Endothelial cell (in vitro differentiated cells): ENCODE measurements at places on chromosomes 16 and 17. TPM values are rescaled to one million over a fixed set of nuclear protein-coding genes. Genes with fewer than 3 reads are reported as not detected.

DNA sequence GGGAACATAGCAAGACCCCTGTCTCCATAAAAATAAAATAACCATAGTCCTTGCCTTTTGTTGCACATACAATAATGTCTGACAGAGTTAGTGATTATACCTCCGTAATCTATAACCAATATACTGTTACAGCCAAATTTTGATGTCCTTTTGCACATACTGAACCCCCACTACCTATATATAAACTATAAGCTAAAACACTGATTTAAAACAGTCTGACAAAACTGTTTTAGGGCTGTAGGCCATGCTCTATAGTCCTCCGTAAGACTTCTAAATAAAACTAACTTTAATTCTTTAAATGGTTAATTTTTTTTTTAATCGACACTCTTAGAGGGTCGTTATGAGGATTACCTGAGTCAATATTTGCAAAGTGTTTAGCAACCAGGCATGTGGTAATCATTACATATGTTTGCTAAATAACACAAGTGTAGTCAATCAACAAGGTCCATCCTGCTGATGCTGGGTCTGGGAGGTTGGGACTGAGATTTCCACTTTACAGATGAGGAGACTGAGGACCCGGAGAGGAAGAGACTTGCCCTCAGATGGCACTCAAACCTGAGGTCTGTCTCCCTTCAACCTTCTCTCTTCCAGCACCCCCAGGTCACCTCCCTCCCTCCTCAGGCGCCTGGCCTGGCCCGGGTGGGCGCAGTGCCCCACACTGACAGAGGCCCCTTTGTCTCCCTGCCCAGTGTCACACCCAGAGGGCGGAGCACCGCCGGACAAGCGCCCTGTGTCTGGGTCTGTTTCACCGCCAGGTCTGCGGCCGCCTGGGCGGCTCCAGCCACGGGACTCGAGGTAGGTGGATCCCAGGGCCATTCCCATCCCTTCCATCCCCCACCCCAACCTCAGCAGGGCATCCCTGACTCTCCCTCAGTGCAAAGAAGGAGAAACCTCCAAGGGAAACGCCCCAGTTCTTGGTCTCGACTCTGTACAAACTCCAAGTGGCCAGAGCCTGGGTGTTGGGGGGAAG lies 10.3 kb downstream of the ZNF385C start:
- DNase-seq, result no peak
- peaks cover 30% of the 10 kb centered on the region for H3K4me1 ChIP-seq
- H3K27ac ChIP-seq, result no peak overlapping the region
- H3K4me3 ChIP-seq, result no peak overlapping the region
- H3K27me3 ChIP-seq, result no peaks in the 10 kb centered on the region

The IRF8 gene
- total RNA-seq, result 1.5 TPM

The ZNF423 gene
- 44.8 TPM for total RNA-seq

The NXPH3 gene
- 6.6 TPM for total RNA-seq

DNA sequence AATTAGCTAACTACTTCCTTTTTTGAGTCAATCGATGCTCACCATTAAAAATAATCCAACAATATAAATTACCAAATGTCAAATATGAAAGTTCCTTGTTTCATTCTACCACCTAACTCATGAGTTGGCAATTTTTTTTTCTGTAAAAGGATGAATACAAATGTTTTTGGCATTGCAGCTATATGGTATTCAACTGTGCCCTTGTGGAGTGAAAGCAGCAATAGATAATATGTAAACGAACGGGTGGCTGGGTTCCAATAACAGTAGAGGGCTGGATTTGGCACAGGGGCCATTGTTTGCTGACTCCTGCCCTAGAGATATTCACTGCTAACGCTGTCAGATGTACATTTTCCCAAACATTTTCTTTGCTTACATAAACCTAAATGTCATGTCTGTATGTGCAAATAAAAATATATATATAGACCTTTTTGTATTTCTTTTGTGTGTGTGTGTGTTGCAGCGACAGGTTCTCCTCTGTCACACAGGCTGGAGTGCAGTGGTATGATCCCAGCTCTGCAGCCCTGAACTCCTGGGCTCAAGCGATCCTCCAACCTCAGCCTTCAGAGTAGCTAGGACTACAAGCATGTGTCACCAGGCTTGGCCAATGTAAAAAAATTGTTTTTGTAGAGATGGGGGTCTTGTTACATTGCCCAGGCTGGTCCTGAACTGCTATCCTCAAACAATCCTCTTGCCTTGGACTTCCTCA lies 73.9 kb downstream of the RPGRIP1L start:
- H3K4me1 ChIP-seq, result peaks cover 11% of the 10 kb centered on the region
- DNase-seq, result no peak
- no peaks in the 10 kb centered on the region for H3K27me3 ChIP-seq
- no peaks in the 10 kb centered on the region for H3K36me3 ChIP-seq

The CA7 gene
- not detected for total RNA-seq

GRCh38 chr17:18194394-18194793 lies 10.8 kb downstream of the ALKBH5 start:
- H3K4me1 ChIP-seq, result peaks cover 17% of the 10 kb centered on the region
- H3K4me3 ChIP-seq, result no peak overlapping the region
- peaks cover 2% of the 10 kb centered on the region for H3K27me3 ChIP-seq
- no peak for DNase-seq

The CRYBA1 gene
- not detected for total RNA-seq

DNA sequence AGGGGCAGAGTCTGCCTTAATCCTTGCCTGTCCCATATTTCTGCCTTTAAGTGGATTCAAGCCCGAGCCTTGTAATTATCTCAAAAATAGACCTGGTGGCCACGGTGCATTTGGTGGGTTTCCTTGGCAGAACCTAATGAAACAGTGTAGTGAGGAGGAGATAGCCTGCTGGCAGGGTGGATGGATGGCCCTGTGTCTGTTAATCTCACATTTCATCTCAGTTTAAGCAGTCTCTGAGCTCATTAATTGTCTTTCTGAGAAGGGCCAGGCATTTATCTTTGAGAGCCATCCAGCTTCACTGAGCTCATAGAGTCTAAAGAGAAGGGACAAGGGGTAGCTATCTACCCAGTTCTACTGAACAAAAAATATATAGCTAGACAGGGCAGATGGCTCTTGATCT lies 364.0 kb upstream of the EEF2KMT start:
- H3K36me3 ChIP-seq, result no peaks in the 10 kb centered on the region
- no peak overlapping the region for H3K27ac ChIP-seq
- peaks cover 13% of the 10 kb centered on the region for H3K4me1 ChIP-seq
- no peak for DNase-seq
- H3K27me3 ChIP-seq, result peaks cover 8% of the 10 kb centered on the region

DNA sequence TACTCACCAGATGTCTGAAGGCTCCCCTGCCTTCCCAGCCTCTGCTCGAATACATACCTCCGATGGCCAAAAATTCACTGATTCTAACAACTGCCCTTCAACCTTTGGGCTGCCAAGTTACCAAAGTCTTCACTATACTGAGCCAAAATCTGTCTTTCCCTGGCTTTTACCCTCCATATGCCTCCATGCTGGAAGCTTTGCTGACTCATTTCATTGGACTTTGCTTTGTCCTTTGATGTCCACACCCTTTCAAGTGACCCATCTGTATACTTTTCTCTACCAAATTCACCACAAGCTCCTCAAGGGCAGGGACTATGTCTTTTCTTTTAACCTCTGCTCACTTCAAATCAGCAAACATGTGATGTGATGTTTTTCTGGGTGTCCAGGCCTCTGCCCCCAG lies 21.0 kb upstream of the MTMR4 start:
- no peak overlapping the region for H3K27ac ChIP-seq
- no peak for DNase-seq
- peaks cover 3% of the 10 kb centered on the region for H3K4me1 ChIP-seq
- H3K36me3 ChIP-seq, result peaks cover 4% of the 10 kb centered on the region
- no peak overlapping the region for H3K4me3 ChIP-seq
- peaks cover 11% of the 10 kb centered on the region for H3K27me3 ChIP-seq

The SLC16A5 gene
- total RNA-seq, result 50.9 TPM

The DUS2 gene
- total RNA-seq, result 16.4 TPM

DNA sequence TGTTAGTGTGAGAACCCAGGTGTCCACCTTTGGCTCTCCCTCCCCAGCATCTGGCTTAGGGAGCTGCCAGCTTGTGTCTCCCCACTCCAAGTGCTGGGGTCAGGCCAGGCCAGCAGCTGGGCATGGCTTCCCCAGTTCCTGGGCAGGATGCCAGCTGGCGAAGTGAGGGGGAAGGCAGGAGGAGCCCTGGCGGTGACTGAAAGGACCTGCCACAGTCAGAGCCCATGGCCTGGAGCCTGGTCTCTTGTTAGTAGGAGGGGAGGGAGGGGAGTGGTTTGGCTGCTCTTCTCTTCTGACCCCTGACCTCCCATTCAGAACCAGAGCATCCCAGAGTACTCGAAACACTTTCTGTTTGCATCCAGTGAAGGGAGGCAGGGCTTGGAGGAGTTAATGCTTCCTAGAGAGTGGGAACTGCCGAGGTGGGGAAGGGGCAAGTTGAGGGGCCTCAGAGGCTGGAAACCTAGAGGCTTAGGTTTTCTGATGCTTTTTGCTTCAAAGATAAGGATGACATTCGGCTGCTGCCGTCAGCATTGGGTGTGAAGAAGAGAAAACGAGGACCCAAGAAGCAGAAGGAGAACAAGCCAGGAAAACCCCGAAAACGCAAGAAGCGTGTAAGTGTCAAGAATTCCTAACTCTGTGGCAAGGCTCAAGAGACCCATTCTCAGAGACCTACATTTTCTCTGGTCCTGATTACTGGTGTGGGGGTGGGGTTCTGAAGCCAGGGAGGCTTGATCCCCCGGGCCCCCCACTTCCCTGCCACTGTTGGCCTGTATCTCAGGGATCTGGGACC lies 772 bp downstream of the CHD3 start:
- peak; percentile 49 for DNase-seq
- peaks cover 28% of the 10 kb centered on the region for H3K36me3 ChIP-seq
- peaks cover 11% of the 10 kb centered on the region for H3K4me1 ChIP-seq
- peaks cover 8% of the 10 kb centered on the region for H3K27me3 ChIP-seq

GRCh38 chr16:51035110-51035498 lies 116.0 kb downstream of the SALL1 start:
- no peak overlapping the region for H3K27ac ChIP-seq
- no peaks in the 10 kb centered on the region for H3K4me1 ChIP-seq
- no peaks in the 10 kb centered on the region for H3K36me3 ChIP-seq
- DNase-seq, result no peak
- no peak overlapping the region for H3K4me3 ChIP-seq

DNA sequence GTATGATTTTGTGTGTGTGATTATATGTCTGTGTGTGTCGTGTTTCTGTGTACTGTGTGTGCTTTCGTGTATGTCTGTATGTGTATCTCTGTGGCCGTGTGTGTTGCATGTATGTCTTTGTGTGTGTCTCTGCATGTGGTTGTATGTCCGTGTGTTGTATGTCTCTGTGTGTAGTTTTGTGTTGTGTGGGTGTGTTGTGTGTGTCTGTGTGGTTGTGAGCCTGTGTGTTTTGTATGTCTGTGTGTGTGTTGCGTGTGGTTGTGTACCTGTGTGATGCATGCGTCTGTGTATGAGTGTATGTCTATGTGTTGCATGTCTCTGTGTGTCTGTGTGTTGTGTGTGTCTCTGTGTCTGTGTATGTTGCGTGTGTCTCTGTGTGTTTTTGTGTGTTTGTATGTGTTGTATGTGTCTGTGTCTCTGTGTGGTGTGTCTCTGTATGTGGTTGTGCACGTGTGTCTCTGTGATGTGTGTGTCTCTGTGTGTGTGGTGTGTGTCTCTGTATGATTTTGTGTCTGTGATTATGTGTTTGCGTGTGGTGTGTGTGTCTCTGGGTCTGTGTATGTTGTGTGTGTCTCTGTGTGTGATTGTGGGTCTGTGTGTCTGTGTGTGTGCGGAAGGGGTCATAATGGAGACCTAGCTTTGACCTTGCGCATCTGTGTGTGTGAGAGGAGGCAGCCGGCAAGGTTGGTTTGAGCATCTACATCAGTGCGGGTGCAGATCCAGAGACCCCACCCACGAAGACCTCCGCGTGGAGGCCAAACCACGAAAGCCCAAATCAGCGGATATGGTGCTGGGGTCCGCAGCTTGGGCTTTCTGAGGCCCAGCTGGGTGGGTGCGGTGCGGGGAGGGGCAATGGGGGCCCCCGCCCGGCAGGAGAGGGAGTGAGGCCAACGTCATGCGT lies 212.6 kb upstream of the GSE1 start:
- H3K27me3 ChIP-seq, result peaks cover 3% of the 10 kb centered on the region
- H3K4me1 ChIP-seq, result peaks cover 15% of the 10 kb centered on the region
- no peak overlapping the region for H3K27ac ChIP-seq
- no peak overlapping the region for H3K4me3 ChIP-seq

GRCh38 chr16:88977812-88978607 lies 1.0 kb upstream of the CBFA2T3 start:
- DNase-seq, result no peak
- no peaks in the 10 kb centered on the region for H3K36me3 ChIP-seq
- H3K27ac ChIP-seq, result no peak overlapping the region
- peaks cover 6% of the 10 kb centered on the region for H3K27me3 ChIP-seq
- H3K4me1 ChIP-seq, result peaks cover 2% of the 10 kb centered on the region
